Retina (tissue), 1 donor: ENCODE measurements at places on chromosomes 16 and 17.
A peak's percentile ranks its signal among the peaks of the same experiment; 100 is the strongest.

DNA sequence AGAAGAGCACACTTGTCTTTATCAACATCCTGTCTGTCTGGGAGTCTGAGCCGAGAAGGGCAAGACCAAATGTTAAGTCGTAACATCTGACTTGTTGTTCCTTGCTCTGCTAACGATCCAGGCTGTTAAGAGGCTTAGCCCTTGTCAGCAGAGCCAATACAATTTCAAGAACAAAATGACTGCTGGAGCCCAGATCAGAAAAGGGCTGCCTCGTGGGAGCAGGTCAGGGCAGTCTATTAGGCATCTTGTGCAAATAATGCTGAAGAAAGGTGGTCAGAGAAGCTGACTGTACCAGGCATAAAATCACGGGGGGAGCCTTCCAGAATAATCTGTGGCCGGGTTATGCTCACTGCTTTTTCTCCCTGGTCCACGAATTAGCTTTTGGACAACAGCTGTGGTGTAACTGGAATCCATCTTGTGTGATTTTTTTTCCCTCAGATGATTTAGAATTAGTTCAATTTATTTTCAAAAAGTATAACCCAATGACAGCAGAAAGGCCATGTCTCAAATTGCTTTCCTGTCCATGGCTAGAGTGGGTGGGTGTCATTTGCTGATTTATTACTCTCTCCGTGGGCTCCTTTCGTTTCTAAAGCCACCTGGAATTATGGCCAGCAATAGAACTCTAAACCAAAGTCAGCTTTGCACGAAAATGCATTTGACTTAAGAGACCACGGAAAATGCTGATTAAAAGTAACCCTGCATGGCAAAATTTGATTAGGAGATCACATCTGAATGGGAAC lies 221.1 kb upstream of the HSBP1 start:
- peak; percentile 36 for DNase-seq

GRCh38 chr17:29331708-29332085 lies 37.7 kb upstream of the NUFIP2 start:
- DNase-seq: no peak

- DNase-seq: no peak
These were observed 20.4 kb downstream of the RAI1 start for GRCh38 chr17:17701658-17702057.

GRCh38 chr17:2547176-2547575 lies 35.5 kb upstream of the METTL16 start:
- no peak for DNase-seq

GRCh38 chr17:10171581-10171981 lies 26.8 kb downstream of the GAS7 start:
- no peak for DNase-seq

- no peak for DNase-seq
These were observed 167.3 kb upstream of the GSE1 start for GRCh38 chr16:85445779-85446222.

DNA sequence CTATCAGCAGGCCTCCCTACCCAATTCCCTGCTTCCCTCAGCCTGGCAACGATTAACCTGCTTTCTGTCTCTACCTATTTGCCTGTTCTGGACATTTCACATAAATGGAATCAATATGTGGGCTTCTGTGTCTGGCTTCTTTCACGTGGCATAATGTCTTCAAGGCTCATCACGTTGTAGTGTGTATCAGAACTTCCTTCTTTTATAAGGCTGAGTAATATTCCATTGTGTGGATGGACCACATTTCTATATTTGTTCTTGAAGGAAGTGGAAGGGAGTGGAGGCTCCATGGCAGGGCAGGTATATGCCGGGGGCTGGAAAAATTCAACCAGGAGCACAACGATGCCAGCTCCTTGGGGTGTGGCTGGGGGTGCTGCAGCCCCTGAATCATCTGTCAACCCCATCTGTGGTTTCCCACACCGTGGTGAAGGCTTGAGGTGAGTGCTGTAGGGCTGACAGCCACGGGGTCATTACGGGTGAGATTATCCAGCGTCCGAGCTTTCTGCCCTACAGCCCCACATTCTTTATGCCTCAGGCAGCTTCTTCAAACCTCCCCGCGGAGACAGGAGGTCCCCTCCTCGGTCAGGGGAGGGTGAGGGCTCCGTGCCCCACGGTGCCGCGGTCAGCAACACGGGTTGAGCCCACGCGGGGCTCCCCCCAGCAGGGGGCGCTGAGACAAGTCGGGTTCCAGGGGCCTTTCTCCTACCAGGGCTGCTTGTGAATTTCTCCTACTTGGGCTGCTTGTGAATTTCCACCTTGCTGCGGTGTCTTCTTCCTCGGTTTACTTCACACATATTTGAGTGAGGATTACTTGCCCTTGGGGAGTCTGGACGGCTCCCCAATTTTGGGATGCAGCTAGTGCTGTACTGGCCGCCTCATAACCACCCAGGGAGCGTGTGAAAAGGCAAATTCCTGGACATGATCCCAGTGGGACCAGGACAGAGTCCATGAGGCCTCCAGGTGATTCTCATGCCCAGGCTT lies 18.3 kb upstream of the WFIKKN2 start:
- DNase-seq: peak; percentile 58

GRCh38 chr17:29611351-29612093 lies 11.2 kb downstream of the CORO6 start:
- no peak for DNase-seq

DNA sequence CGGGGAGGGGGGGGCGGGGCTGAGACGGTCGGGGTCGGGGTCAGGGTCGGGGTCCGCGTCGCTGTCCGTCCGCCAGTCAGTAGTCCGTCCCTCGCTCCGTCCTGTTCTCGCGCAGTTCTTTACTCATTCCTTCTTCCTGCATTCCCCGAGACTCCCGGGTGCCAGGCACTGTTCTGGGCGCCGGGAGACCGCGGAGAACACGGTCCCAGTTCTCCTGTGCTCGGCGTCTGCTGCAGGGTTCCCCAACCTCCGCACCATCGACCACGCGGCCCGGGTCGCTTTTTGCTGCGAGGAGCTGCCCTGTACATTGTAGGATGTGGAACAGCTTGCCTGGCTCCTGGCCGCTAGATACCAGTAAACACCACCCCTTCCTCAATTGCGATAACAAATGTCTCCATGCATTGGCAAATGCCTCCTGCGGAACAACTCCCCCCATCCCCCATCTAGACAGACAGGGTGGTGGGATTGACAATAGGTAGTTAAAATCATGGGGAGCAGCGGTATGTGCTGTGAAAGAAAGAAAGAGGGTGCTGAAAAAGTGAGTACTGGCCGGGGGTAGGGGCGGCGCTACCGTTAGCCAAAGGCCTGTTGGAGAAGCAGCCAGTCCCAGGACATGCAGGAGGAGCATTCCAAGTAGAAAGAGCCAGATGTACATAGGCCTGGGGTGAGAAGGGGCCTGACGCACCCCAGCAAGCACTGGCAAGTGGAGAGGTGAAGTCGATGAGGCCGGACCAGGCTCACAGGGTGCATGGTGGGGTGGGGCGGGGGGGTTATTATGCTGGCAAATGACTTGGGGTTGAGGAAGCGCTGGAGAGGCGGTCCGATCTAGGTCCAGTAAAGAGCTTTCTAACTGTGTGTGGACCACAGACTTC lies 631 bp downstream of the TRAF7 start:
- DNase-seq: peak; percentile 46

- DNase-seq: peak; percentile 41
These were observed 2.3 kb downstream of the TOP2A start for GRCh38 chr17:40415390-40415789.

GRCh38 chr17:48579760-48580554 lies 1.8 kb upstream of the HOXB4 start:
- DNase-seq: peak; percentile 78

DNA sequence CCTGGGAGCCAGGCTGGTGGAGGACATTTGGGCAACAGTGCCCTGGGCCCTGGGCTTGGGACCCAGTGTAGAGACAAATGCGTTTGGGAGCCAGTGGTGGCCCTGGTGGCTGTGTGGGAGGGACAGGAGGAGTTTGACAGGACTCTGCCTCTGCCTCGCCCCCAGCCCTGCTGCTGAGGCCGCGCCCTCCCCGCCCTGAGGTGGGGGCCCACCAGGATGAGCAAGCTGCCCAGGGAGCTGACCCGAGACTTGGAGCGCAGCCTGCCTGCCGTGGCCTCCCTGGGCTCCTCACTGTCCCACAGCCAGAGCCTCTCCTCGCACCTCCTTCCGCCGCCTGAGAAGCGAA lies 11.9 kb upstream of the TCAP start:
- no peak for DNase-seq

DNA sequence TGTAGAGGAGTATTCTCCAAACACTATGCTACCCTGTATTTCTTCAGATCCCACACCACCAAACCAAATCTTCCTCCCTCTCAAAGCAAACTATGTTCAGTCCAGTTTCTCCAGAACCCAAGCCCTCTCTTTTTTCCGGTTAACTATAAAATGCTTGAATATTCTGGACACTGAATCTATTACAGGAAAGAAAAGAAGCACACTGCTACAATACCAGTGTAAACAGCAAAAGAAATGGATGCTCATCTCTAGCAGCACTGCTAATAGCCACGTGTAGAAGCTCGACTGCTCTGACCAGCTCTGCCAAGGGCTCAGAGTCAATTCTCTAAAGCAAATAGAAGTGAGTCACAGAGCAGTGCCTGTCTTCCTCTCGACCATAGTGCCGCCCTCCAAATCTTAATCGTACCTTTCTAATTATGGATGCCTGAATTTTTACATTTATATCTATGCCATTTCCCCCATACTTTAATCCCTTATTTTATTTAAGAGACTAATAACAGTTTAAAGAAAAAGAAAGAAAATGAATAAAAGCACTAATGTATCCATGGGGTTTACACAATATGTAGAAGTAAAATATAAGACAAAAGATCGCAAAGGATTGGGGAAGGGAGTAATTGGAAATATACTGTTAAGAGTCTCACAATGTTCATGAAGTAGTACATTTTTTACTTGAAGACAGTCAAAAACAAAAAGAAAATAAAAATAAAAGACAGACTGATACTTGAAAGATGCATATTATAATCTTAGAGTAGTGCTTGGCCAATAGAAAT lies 154.5 kb downstream of the PARN start:
- no peak for DNase-seq

DNA sequence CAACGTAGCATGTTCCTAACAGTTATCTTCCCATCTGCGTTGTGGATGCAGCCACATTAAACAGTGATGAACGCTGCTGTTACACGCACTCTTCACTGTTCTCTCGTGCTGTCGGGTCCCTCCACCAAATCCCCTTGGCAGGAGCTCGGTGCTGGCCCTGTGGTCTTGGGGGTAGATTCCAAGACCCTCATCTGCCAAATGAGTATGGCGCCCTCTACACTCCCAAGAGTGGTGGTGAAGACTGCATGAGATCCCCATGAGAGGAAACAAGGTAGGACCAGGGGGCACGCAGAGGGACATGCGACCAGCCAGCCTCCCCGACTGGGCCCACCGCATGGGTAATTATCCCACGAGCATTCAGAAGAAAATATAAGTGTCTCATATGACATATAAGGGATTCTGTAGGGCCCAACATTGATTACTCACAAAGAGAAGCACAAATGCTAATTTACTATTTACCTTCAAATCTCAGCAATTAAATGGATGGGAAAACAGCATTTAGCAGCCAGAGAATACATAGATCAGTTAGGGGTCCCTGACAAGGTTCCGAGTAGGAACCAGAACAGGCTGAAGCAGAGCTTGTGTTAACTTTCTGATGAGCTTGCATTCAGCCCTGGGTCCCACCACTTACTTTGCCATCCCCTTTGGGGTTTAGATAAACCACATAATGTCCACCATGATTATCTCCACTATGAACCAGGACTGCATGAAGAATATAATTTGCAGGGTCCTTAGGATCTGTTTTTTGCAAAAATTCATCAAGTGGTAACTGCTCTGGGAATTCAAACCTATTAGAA lies 23.8 kb downstream of the LITAFD start:
- DNase-seq: no peak

DNA sequence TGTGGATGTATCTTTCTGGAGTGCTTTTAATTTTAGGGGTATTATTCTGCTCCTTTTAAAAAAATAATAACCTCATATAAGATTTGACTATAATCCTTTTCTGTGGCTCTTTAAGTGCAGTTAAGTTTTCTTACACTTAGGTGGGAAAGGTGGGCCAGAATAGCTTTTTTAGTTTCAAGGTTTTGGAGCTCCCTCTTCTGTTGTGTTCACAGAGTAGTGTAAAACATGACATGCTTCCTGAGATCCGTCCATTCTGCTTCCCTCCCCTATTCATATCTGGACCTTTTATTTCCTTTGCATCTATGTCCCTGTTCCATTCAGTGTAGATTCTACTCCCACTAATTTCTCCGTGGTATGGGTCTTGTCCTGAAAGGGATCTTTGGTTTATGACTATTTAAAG lies 12.8 kb downstream of the LRRC36 start:
- DNase-seq: no peak

DNA sequence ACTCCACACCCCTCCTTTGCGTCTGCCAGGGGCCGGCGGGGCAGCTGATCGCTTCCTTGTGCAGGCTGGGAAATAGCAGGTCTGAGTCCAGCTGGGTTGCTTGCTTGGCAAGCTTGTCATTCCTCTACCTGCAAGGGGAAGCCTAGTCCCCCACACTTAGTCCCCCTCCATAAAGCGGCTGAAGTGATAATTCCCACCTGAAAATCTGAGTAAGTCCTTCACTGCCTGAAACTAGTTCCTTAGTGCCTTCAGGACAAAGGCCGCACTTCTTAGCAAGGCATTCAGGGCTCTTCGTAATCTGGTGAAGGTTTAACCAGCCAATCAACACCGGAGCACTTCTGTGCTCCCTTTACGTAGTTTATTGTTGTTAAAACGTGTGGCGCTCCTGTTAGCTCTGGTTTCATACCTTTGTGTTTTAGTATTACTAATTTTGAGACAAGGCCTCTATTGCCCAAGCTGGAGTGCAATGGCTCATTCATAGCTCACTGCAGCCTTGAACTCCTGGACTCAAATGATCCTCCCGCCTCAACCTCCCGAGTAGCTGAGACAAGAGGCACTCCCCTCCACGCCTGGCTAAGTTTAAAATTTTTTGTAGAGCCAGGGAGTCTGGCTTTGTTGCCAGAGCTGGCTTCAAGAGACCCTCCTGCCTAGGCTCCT lies 817 bp downstream of the PSKH1 start:
- DNase-seq: no peak

GRCh38 chr17:57578608-57579225 lies 166.4 kb downstream of the CCDC182 start:
- DNase-seq: no peak

GRCh38 chr17:50918071-50918932 lies 52.1 kb upstream of the TOB1 start:
- peak; percentile 35 for DNase-seq

DNA sequence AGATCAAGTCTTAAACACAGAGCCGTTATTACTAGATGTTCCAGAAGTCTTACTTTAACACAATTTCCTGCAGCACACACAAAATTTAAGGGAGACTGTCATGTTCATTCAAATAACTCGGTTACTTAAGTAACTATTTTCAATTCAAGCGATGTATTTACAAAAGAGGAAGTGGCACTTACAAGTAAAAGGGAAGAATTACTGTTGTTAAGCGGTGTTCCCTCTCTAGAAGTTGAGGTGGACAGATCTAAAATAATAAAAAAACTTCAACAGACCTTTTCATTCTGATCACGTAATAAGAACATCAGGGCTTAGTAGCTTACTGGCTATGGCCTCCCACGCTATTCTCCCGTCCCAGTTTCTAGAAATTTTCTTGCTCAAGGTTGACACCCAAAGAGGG lies 26.2 kb upstream of the TXNDC11 start:
- no peak for DNase-seq

DNA sequence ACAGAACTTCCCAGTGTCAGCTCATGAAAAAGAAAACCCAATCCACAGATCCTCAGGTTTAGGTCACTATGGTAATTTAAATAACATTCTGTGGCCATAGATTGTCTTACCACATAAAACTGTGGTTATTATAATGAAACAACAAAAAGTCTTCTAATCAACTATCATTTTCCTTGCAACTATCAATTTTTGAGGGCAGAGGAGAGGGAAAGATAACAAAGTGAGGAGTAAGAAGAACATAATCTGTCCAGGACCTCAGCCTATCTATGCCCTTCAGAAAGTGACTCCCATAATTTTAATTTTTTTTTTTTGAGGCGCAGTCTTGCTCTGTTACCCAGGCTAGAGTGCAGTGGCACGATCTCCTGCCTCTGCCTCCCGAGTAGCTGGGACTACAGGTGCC lies 4.0 kb upstream of the GGNBP2 start:
- DNase-seq: no peak
